ENCODE measurements at places on chromosomes 5 and 9. TPM values are rescaled to one million over a fixed set of nuclear protein-coding genes. Genes with fewer than 3 reads are reported as not detected.
A peak's percentile ranks its signal among the peaks of the same experiment; 100 is the strongest.

DNA sequence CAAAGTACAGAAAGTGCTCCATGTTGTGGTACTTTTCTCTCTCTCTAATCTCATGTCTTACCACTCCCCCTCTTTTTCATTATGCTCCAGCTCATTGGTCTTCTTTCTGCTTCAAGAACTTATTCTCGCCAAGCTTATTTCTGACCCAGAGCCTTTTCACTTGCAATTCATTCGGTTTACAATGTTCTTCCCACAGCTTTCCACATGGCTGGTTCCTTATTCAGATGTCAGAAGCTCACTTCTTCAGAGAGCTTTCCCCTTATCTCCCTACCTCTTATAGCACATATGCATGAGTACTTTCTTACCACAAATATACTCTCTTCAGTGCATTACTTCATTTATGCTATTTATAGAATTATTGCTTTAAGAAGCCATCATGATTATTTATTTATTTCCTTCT is 338.8 kb upstream of the ATP10B start:
- no peak for DNase-seq

DNA sequence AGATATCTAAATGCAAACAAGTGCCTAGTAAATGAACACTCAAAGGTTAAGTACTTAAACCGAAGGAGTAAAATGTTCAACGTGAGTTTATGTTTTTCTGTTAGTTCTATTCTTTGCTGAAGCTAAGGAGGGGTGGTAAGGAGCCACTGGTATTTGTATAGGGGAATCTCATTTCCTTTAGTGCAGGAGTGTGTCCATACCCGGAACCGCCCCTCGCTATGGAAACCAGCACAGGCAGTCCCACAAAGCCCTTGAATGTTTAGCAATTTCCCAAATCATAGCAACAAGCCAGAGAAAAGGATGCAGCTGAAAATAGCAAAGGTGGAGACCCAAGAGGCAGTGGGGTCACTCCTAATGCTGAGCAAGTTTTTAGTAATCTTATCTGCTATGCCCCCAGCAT is 78.8 kb upstream of the STK32A start:
- no peak for DNase-seq

DNA sequence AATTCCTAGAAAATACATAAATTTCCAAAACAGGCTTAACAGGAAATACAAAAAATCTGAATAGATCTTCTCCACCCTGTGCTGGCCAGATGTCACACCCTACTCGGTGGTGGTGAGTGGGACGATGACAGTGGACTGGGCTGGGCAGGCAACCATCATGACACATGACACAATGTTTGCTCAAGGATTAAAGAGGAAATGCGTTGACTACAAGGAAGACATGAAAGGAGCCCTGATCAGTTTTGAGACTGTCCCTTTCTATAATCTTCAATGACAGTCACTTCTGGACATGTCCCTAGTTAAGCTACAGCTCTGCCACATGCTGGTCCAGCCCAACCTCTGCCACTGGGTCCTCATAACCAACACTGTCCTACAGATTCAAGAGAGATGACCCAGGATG is 99.8 kb downstream of the ZDHHC21 start:
- DNase-seq: no peak

- peak; percentile 93 for DNase-seq
Observed at GRCh38 chr5:170791325-170791954, 7.9 kb downstream of the GABRP start.

- no peak for DNase-seq
Observed at GRCh38 chr5:34690301-34690700, 34.2 kb downstream of the RAI14 start.

- DNase-seq: no peak
Observed at GRCh38 chr9:27356446-27356845, 59.5 kb upstream of the EQTN start.

- DNase-seq: no peak
Observed at GRCh38 chr5:160291467-160291866, 20.9 kb downstream of the CCNJL start.

GRCh38 chr5:126168785-126169184 is 254.4 kb upstream of the GRAMD2B start:
- DNase-seq: no peak

- DNase-seq: no peak
Observed at GRCh38 chr5:31626604-31627234, 12.2 kb upstream of the PDZD2 start.

- no peak for DNase-seq
Observed at GRCh38 chr9:27088981-27089380, 20.0 kb upstream of the TEK start.

DNA sequence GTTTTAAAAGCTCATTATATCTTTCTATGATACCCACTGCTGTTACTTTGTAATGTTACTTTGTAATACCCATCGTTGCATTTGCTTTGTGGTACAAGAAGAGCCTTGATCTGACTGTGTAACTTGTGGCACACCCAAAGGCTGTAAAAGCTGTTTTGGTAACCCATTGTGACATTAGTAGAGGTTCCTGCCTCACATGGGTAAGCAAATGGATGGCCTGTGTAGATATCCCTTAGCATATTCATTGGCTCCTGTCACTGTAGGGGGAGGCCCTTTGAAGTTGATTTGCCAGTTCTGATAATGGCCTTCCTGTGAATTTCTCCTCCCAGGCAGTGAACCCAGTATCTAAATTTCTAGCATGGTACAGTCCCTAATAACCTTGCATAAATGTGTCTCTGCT is 15.7 kb downstream of the CDK20 start:
- no peak for DNase-seq

- peak; percentile 86 for DNase-seq
Observed at GRCh38 chr5:129459450-129459776, 685 bp upstream of the ADAMTS19 start.

DNA sequence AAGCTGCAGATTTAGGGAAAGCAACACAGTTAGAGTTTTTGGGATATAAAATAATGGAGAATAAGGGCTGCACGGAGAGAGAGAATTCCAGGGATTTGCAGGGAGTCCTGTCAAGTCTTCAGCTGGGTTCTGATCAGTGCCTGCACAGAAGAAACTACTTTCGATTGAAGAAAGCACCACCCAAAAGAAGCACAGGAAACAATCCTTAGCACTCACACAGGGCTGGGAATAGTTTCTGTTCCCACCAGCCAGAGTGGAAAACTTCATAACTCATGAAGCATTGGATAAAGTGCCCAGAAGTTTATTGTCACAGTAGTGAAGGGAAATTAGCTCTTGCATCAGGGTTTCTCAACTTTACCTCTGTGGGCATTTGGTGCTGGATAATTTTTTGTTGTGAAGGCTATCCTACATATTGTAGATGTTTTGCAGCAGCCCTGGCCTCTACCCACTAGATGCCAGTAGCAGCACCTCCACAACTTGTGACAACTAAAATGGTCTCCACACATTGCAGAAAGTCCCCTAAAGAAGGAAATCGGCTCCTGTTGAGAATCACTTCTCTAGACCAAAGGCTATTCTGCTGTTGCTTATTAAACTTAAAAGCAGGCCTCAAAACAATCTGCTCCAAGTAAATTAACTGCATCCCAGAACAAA is 71.0 kb upstream of the FAM120A start:
- peak; percentile 30 for DNase-seq

Gene PCDHA7
- 1.3 TPM for polyA plus RNA-seq

Gene IFNA13
- polyA plus RNA-seq: not detected

Gene SAPCD2
- 13.4 TPM for polyA plus RNA-seq
